ENCODE measurements at places on chromosomes 3 and 15.

- DNase-seq = no peak
These were observed 92.5 kb downstream of the HMG20A start for GRCh38 chr15:77513226-77513625.

- no peak for DNase-seq
These were observed 32.2 kb upstream of the BCL2A1 start for GRCh38 chr15:80003171-80003570.

DNA sequence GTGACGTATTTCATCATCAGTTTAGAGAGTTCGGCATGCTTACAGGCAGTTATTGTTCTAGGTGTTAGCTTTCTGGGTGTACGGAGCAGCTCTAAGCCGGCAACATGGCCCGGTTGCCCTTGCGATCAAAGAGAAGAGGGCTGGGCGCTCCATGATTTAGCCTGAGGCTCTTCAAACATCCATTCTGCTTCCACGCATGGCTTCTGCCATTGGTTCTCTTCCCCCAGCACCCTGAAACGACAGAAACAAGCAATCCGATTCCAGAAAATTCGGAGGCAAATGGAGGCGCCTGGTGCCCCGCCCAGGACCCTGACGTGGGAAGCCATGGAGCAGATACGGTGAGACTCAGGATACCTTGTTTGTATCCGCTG, 574 bp downstream of the NGRN start:
- DNase-seq = peak; percentile 35

DNA sequence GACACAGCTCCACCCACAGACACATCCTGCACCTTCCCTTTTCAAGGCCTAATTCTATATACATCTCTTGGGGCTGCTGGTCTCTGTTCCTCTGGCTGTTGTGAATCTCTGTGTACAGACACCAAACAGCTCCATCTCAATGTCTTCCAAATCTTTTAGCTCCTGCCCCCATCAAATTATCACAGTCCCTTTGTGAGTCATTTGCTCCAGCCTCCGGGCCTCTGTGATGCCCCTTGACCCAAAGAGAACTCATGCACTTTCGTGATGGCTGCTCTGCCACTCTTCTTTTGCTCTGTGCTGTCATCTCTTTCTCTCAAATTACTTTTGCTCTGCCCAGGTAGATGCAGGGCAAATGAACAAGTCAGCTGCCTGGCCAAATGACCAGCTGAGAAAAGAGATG, 369.0 kb upstream of the CDIN1 start:
- no peak for DNase-seq

DNA sequence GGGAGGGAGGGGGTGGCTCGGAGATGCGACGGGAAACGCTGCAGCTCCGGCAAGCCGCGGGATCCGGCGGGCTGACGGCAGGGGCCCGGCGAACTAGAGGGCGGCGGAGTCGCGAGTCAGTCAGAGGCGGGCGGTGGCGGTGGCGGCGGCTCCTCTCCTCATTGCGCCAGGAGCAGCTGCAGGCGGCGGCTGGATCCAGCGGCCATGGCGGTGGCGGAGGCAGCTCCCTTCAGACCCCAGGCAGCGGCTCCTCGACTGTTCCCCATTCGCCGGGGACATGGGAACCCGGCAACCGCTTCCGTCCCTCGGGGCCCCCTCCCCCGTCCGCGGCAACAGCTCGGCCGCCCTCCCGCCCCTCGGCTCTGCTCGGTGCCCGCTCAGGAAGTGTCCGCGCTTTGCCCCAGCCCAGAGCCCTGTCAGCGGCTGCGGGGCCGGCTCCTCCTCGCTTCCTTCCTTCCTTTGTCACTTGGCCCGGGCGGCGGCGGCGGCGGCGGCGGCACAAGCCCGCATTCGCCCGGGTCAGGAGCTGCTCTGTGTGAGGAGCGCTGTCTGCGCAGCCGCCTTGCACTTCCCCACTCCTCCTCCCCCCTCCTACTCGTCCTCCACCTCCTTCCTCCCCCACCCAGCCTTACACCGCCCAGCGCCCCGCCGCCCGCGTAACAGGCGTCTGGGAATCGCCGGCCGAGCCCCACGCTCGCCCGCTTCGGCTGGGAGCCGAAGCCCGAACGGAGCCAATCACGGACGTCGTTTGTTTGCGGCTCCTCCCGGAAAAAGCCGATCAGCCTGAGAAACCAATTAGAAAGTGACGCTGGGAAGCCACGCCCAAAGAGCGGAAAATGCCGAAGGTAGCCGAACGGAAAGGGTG, at the start of gene GSK3B:
Gene GSK3B, minus strand, starts transcription at position 537 of the 865 bp plus-strand sequence. CDS start 1,013 bp downstream, outside the sequence.
- peak; percentile 57 for DNase-seq

DNA sequence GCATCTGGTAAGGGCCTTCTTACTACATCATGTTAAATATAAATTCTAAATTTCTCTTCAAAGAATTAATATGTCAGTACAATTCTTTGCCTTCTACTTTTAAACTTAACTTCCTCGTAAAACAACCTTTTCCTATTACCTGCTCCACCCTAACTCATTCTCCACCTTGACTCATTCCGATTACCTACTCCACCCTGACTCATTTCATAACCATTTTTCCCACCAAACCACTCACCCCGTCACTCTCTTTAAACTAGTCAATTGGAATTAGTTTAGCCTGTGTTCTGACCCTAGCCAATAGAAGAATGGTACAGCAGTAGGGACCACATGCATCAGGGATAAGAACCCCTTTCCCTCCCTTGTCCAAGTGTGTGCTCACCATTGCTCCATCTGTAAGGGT, 65.6 kb downstream of the PLSCR2 start:
- DNase-seq = no peak

DNA sequence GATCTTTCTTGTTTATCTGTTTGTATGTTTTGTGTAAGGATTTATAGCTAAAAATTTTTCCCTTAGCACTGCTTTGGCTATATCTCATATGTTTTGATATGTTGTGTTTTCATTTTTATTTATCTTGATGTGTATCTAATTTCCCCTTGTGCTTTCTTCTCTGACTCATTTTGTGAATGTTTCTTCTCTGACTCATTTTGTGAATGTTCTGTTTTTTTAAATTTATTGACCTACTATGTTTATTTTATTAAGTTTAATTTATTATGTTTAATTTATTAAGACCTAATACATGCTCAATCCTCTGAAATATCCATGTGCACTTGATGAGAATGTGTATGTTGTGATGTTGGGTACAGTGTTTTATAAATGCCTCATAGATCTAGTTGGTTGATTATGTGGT, 793.5 kb upstream of the CADM2 start:
- DNase-seq = no peak

GRCh38 chr3:10238345-10239183, 9.7 kb upstream of the TATDN2 start:
- no peak for DNase-seq

GRCh38 chr3:36393563-36393962, 13.3 kb downstream of the STAC start:
- DNase-seq = no peak

Measured in stimulated activated CD4-positive, alpha-beta T cell treated with anti-CD3 and anti-CD28 coated beads, Interleukin-1b, Interleukin-23, amount 100 ng/mL, for 24 hours (primary cell).